ENCODE measurements at places on chromosomes 7 and 10. TPM values are rescaled to one million over a fixed set of nuclear protein-coding genes. Genes with fewer than 3 reads are reported as not detected.

TUBB8 gene
- total RNA-seq: 2.0 TPM

C10orf53 gene
- total RNA-seq: not detected

MUC3A gene
- total RNA-seq: 0.21 TPM

SEC61G gene
- 422 TPM for total RNA-seq

ZKSCAN5 gene
- 9.0 TPM for total RNA-seq

IL6 gene
- total RNA-seq: 10.9 TPM

CDHR3 gene
- total RNA-seq: 5.8 TPM

CCDC172 gene
- not detected for total RNA-seq

UCMA gene
- not detected for total RNA-seq

INA gene
- 0.17 TPM for total RNA-seq

FLNC gene
- 5.7 TPM for total RNA-seq

ZC3HAV1L gene
- total RNA-seq: 31.7 TPM

AIFM2 gene
- total RNA-seq: 31.3 TPM

ARL3 gene
- 13.4 TPM for total RNA-seq

CAV1 gene
- total RNA-seq: 490 TPM

LRRC17 gene
- 3.1 TPM for total RNA-seq

SMO gene
- 10.5 TPM for total RNA-seq

ADIRF gene
- total RNA-seq: 208 TPM

C7orf33 gene
- total RNA-seq: not detected

GNGT1 gene
- not detected for total RNA-seq

PTPRN2 gene
- total RNA-seq: 5.9 TPM

PSMG3 gene
- 65.6 TPM for total RNA-seq

ZNF425 gene
- total RNA-seq: 3.8 TPM
